Islet precursor cell (in vitro differentiated cells): ENCODE measurements at places on chromosomes 3 and 15.

DNA sequence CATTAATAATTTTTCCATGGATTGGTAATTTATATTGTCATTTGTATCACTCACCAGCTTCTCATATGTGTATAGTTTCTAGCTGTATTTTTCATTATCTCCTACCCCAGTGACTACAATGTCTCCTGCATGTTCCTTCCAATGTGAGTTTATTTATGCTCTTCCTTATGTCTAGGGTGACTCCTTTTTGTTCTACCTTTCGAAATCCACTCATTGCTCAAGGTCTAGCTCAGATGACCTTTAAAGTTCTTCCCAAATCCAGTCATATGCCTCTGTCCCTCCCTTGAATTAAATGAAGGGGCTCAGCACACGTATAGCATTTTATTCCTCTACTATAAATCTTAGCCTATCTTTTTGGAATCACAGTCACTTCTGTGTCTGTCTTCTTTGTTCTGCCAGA, 53.0 kb downstream of the TMEM45A start:
- DNase-seq: no peak

GRCh38 chr3:13075986-13076654, 2.9 kb upstream of the IQSEC1 start:
- DNase-seq: no peak

DNA sequence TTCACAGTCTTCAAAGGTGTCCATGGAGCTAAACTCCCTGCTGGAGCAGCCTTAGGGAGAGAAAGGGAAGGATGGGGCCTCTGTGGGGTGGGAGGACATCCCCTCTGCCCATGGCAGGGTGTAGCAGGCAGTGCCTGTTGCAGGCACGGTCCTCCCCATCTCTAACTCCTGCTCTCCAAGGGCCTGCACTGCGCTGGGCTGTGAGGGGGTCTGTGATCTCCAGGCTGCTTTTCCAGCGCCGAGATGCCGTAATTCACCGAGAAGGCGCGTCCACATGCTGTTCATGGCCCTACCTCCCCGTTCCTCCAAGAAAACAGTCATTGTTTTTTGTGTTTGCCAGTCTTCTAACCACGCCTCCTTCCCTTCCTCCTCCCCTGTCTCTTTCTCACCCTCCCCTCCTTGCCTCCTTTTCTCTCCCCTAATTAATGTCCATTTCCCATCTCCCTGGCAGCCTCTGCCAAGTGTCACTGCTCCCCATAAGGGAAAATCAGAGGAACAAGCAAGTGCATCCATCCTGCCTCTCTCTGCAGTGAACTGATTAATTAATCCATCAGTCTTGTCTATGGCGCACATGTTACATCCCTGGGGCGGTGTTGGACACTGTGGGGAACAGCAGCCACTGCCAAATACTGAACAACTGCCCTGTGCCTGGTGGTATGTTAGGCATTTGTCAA, 17.7 kb upstream of the LAMP3 start:
- DNase-seq: no peak

GRCh38 chr15:71532994-71533393, 277.4 kb upstream of the NR2E3 start:
- no peak for DNase-seq

GRCh38 chr15:31472636-31473384, 146.2 kb downstream of the KLF13 start:
- peak; percentile 52 for DNase-seq

GRCh38 chr15:49888734-49889133, 230.3 kb downstream of the ATP8B4 start:
- no peak for DNase-seq

GRCh38 chr15:44535523-44536301, 1.2 kb upstream of the EIF3J start:
- DNase-seq: peak; percentile 66
